ENCODE measurements at places on chromosomes 3 and 15. TPM values are rescaled to one million over a fixed set of nuclear protein-coding genes. Genes with fewer than 3 reads are reported as not detected.

Gene LARP6
- total RNA-seq, result 3.9 TPM

- peak; percentile 73 for DNase-seq
These were observed 94.3 kb downstream of the RPL39L start for GRCh38 chr3:187044867-187045552.

GRCh38 chr15:72289597-72290325, 17.4 kb upstream of the PARP6 start:
- DNase-seq, result no peak

GRCh38 chr3:117622171-117622841, 912.7 kb downstream of the TUSC7 start:
- no peak for DNase-seq

DNA sequence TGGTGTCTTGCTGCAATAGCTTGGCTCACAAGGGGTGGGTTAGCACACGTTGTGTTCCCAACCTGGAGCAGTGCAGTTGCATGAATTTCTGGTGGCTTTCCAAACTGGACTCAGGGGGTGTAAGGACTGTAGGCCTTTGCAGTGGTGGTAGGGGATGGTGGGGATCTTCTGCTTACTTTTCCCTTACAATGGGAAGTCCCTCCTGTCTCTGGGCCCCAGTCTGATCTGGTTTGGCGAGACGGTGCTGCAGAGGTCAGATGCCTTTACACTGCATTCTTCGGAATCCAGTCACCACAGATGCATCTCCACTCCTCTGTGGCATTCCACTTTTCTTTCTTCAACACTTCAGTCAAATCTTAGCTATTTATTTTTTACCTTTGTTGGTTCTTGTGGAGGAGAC, 132.1 kb downstream of the DOCK3 start:
- DNase-seq, result no peak

Gene SLC6A11
- total RNA-seq, result 0.08 TPM

- no peak for DNase-seq
These were observed 289.5 kb upstream of the GRM7 start for GRCh38 chr3:6571448-6571847.

Gene PROK2
- not detected for total RNA-seq

- no peak for DNase-seq
These were observed 66.7 kb upstream of the OXTR start for GRCh38 chr3:8836096-8836495.

Gene ARID3B
- 12.1 TPM for total RNA-seq

Gene VEPH1
- 4.2 TPM for total RNA-seq

Gene CNTN6
- not detected for total RNA-seq

Gene MYL3
- 0.47 TPM for total RNA-seq

- no peak for DNase-seq
These were observed 253.8 kb downstream of the XXYLT1 start for GRCh38 chr3:195017151-195017550.

Gene APBA2
- total RNA-seq, result 1.2 TPM

Gene EOMES
- 0.09 TPM for total RNA-seq

GRCh38 chr3:64773137-64773536, 85.3 kb upstream of the ADAMTS9 start:
- DNase-seq, result no peak

- DNase-seq, result no peak
These were observed 8.4 kb downstream of the RAB6B start for GRCh38 chr3:133887074-133887802.

GRCh38 chr3:159941038-159942000, 47.3 kb upstream of the IL12A start:
- no peak for DNase-seq

Gene ZDHHC3
- total RNA-seq, result 152 TPM

DNA sequence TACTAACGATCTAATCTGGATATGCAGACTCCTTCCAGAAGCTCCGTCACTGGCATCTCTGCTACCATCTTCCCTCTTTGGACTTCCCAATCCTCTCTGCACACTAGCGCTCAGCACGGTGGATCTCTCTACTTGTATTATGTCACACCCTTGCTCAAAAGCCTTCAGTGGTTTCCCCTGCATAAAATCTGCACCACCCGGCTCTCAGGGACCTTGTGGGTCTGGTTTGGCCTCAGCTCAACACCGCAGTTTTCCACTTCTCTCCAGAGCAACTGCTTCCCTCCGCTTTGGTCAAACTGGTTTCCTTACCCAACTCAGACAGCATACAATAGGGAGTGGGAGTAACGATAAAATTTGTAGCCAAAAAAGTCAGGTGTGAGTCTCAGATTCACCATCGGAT, 30.7 kb upstream of the HES1 start:
- no peak for DNase-seq

Gene GOLGA6L7
- not detected for total RNA-seq

Gene HES1
- 98.7 TPM for total RNA-seq

DNA sequence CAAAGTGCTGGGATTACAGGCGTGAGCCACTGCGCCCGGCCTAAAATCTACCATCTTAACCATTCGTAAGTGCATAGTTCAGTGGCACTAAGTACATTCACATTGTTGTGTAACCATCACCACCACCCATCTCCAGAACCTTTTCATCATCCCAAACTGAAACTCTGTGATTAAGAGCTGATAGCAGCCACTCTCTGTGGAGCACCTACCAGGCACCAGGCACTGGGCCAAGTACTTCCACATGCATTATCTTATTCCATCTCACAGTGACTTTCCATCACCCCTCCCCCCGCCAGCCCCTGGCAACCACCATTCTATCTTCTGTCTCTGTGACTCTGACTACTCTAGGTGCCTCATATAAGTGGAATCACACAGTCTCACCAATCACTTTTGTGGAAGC, 2.3 kb upstream of the INSYN1 start:
- DNase-seq, result no peak

DNA sequence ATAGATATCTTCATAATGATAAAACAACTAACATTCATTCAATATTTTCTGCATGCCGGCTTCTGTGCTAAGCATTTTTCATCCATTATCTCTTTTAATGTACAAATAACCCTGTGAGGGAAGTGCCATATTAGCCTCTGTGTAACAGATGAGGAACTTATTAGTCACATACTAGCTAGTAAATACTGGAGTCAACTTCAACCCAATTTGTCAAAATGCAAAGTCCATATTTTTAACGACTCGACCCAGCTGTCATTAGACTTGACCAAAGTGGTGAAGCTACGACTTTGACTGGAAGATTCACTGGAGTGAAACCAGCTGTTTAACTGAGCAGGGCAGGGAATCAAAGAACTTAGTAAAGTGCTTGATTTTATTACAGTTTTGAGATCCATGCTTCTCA, 41.6 kb downstream of the PARP15 start:
- no peak for DNase-seq

DNA sequence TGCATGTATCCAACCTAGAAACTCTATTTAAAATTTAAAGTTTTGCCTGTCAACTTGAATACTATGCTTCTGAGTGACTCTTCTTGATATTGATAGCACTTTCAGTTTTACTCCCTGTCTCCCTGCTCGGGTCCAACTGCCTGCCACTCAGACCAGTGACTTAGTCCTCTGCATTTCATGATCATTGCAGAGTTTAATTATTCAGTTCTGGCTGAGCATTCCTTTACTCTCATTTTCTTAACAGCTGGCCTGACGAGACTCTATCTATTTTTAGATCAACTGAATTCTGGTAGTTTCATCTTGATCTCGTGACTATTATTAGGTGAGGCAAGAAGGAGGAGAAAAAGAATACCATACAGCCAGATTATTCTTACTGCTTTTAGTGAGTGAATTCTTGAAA, 617.4 kb downstream of the SI start:
- no peak for DNase-seq

GRCh38 chr3:62246094-62246493, 127.3 kb downstream of the FEZF2 start:
- DNase-seq, result no peak

Gene GHRL
- total RNA-seq, result 0.75 TPM

GRCh38 chr15:90340345-90340744, 11.7 kb upstream of the ZNF774 start:
- peak; percentile 82 for DNase-seq

DNA sequence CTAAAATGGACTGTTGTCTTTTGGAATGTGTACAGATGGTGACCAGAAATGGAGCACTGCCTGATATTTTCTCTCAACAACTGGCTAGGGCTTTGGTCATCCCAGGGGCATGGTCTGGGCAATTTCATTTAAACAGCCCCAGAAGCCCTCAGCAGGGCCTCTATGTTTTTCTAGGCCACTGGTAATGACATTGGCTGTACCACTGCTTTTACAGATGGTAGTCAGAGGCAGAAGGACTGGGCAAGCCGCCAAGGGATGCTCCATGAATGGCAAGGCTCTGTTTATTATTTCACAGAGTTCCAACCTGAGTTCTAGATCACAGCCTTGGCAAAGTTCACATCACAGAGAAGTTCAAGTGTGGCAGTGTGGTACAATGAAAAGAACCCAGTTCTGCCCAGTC, 37.0 kb upstream of the LMCD1 start:
- no peak for DNase-seq

Gene IQCH
- 2.9 TPM for total RNA-seq

DNA sequence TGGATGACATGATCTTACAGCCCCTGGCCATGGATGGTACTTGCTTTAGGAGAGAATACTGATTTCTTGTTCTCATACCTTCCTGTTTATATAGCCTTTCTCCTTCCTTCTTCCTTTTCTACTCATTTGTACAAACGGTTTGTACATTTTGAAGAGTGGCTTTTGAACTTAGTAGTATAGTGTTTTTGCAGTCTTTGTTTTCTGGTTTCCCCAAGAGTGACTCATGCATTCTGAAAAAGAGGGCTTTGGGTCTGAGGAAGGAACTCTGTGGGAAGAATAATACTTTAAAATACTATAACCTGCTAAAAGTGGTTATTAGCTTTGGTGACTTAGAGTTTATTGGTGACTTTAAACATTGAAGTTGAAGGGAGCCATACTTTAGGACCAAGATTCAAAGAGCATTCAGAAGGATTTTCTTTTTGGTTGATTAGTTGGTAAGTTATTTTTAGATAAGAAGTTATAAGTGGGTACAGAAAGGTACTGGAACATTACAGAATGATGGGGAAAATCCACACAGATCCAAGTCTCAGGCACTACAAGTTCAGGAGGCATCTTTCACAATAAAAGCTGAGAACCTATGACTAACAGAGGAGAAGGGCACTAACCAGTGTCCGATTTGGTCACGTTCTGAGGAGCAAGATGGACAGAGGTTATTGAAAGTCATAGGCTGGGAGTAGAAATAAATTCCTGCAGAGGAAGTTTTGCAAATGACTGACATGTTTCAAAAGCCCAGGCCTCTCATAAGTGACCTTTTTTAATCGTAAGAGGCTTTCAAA, 369.6 kb upstream of the AZI2 start:
- no peak for DNase-seq

DNA sequence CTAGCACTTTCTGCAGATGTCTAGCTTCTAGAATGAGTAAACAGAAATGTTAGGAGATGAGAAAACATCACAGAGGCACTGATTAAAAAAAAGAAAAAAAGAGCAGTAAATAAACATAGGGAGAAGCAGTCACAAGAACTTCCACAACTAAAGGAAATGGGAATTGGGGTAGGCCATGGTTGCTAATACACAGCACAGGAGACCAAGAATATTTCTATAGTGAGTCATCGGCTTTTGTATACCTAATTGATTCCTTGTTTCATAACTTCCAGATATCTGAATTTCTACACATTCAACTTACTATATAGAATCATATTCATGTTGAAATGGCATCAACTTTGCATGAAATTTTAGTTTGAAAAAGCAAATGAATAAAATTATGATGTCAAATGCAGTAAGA, 47.3 kb upstream of the TCF12 start:
- DNase-seq, result no peak

DNA sequence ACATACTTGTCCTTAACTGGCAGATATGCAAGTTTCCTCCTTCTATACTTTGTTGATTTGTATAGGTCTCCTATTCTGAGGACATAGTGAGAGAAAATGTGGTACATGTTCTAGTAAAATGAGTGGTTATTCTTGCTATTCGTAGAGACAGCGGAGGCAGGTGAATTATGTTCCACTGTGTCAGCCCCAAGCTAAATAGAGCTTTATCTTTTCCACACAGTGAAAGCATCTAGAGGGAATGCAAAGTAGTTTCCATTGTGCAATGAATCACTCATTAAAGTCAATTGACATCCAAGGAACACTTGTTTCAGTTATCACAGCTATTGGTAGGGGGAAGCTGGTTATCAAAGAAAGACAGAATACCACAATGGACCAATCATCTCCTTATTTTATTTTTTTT, 262.4 kb downstream of the NLGN1 start:
- no peak for DNase-seq

Gene WDR72
- 1.2 TPM for total RNA-seq

DNA sequence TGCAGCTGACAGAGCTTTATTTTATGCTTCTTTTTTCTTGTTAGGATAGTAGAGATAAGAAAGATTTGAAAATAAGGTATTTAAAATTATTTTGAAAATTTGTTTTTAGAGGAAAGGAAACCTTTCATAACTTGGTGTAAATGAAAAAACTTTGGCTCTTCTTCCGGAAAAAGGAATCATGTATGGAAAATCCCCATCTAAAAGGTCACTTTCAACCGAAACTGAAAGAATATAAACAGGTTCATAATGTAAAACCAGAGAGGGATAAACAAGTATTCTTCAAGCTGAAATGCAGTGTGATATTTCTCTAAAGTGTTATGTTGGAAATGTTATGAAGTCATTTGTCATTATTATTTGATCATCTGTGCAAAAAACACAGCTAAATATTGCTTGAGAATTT, 246.8 kb downstream of the NFKBIZ start:
- no peak for DNase-seq

Gene C3orf18
- total RNA-seq, result 2.1 TPM

DNA sequence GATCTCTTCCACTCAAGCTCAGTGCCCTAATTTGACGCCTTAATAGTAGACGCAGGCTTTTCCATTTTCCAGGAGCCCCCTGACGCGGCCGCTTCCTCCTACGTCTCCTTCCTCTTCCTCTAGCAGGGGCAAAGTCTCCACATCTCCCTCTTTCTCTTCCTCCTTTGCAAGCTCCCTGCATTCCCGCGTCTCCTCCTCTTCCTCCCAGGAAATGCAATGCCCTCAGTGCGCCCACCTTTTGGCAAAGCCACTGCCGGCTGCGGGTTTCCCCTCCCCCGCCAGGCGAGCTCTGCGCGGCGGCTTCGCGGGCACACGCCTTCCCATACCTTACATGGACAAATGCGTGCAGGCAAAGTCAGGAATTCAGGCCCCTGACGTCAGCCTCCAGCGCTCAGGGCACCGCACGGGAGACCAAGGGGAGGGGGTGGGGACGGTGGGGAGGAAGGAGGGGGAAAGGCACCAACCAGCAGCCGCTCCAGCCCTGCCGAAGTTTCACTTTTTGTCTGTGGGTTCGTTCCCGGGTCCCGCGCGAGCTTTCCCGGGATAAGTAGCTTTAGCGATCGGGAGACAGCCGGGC, 432 bp upstream of the LPP start:
- peak; percentile 80 for DNase-seq

All from left colon (tissue), 2 donors.